ENCODE measurements at places on chromosomes 2 and 18.
A peak's percentile ranks its signal among the peaks of the same experiment; 100 is the strongest.

DNA sequence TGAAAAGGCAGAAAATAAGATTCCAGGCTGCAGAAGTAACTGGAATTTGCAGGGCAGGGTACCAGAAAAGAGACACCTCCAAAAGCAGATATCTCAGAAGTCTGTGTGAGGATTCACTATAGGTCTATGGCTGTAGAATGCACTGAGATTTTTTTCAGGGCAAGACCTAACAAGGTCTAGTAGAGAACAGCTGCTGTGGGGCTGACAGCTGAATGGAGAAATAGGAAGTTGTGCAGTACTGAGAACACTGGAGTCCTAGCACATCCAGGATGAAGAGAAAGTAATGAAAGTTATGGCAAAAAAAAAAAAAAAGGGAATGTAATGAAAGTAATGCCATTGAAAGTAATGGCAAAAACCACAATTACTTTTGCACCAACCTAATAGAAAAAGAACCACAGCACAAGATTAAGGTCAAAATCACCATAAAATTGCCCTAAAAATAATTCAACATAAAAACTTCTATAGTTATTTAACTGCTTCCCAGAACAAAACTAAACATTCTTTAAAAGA is 57.3 kb downstream of the CPO start:
- no peak for DNase-seq

DNA sequence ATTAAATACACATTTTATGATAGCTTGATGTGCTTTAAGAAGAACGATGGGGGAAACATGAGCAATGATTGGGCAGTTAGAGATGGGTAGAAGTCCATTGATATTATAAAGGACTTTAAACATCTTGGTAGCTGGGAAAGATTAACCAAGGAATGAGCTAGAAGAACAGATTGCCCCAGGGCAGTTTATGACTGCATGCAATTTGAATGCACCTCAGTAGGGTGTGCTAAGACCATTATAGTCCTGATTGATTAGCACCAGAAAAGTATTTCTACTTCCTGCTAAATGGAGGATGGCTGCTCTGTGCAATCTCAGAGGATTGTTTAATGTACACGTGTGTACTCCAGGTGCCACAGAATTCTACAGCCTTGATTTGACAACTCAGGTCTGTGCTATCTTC is 641.9 kb downstream of the CNTNAP5 start:
- DNase-seq: no peak

GRCh38 chr18:76565238-76566173 is 70.5 kb upstream of the ZNF516 start:
- DNase-seq: peak; percentile 93

- DNase-seq: no peak
Observed at GRCh38 chr2:187058198-187058597, 209.2 kb upstream of the ZSWIM2 start.

DNA sequence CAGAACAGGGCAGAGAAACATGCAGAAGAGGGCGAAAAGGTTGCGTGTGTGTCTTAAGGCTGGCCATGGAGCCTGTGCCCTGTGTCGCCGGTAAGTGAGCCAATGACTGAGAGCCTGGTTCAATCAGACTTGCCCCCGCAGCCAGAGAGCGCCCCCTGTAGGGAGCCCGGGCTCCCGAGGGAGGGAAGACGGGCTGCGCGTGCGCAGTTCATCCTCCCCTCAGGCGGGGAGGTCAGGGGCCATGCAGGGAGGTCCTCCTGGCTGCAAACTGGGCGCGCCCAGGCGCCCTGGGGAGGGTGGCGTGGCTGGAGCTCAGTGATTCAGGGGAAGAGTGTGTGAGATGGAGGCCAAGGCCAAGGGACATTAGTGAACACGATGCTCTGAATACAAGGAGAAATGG is 276.6 kb downstream of the PHLPP1 start:
- no peak for DNase-seq

DNA sequence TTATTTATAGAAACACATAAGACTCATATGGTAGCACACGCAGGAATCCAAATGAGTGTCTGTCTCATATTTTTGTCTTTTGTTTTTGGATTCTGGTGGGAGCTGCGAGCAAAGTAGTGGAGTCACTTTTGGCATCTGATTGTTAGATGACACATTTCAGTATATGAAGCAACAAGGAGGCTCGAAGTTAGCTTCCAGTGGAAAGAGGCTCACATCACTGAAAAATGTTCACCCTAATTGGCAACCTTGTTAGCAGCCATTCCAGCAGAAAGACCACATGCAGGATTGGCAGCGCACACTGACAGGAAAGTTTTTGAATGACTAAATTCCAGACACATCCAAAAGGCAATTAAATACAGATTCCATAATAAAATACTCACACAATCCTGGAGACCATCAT is 87.4 kb downstream of the MYT1L start:
- DNase-seq: no peak

DNA sequence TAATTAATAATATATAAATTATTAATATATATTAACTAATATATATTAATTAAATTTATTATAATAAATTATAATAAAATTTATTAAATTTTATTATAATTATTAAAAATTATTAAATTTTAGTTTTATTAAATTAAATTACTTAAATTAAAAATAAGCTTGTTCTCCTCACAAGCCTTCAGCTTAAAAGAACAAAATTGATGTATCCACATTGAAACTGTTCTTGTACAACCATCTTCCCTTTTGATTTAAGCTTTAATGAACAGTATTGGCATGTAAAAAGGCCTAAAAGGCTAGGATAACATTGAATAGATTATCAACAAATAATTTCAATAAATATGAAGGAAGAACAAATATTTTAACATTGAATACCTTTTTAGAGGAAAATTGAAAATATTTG is 62.4 kb upstream of the XIRP2 start:
- DNase-seq: no peak

DNA sequence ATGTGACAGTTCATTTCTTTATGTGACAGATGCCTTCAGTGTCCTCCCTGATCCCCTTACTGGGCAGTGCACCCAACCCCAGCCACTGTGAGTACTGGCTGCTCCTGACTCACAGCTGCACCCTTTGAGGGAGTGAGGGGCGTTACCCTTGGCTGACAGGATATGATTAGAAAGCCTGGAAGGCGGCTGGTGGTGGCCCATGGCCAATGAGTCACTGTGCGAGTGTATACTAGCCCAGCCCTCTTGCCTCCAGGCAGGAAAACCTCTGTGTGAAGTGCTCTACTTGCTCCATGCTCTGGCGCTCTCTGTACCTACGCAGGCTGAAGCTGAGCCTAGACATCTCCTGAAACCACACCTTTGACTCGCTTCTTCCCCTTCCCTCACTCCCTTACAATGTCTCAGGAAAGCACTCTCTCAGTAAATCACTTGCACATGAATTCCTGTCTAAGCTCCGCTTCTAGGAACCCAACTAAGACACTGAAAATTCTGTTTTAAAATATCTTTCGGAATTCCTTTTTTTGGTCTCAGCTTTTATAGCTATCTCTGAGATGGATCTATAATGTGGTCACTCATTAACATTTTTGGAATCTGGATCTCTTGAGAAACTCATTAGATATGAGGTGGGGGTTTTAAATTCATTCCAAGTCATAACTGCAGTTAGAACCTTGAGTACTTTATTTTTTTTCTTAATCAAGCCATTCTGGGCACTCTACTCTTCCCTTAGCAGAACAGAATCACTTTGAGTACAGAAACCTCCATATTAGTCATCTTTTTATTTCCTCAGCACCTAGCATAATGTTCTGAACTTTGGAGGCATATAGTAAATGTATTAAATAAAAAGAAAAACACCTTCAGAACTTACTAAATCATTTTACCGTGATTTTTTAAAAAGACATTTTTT is 25.3 kb upstream of the STAM2 start:
- DNase-seq: peak; percentile 97

DNA sequence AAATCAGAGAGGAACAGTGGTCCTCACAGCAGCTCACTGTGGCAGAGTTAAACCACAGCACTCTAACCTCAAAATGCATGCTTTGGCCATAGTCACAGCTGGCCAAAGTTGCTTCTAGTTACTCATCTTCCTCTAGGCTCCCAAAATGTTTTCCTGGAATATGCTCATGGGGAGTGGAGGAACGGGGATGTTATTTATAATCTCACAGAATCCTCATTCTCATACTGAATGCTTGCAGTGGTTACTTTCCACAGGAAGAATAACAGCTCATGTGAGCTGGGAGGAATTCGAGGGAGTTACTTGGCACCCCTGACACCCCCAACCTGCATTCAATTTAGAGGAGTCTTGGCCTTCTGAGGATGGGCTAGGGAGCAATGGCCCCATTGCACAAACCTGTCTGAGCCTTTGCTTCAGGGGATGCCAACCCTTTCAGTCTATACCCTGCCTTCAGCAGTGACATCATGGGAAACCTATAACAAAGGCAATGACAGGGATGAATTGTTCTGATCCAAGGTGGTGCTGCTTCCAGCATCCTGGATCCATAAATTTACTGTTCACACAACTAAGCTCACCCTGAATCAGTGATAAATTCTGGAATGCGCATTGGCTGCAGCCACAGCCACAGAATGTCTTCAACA is 22.4 kb upstream of the CCBE1 start:
- DNase-seq: no peak

GRCh38 chr2:168293766-168294165 is 46.4 kb upstream of the STK39 start:
- no peak for DNase-seq

DNA sequence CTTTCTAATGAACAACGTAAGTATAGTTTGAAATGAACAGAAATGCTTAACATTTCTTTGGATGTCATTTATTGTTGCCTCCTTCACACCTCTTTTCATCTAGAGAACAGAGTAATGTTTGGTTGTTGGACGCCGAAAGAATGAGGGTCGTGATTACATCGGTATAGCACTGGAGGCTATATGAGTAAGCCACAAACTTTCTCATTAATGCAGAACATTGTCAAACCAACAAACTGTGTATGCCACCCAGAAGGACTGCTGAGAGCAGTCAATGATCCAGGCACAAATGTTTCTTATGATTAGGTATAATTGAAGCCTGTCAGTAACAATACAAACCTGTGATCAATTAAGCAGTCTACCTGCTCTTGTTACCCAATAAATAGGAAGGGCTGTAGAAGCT is 1494.7 kb upstream of the NXPH2 start:
- peak; percentile 80 for DNase-seq

DNA sequence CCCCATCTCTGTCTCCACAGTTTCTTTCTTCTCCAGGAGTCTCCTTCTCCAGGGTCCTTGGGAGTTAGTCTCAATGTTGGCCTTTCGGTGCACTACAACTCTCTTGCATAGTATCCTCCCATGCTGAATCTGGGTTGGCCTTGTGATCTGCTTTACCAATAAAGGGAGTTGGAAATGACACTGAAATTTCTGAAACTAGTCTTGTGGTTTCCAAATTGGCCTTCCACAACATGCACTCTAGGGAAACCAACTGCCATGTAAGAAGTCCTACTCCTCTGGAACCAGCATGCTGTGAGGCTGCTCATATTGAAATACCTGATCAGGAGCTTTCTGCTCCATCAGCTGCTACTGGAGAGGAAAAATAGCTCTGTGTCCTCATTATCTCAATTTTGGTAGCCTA is 9.9 kb upstream of the ABHD3 start:
- DNase-seq: no peak

DNA sequence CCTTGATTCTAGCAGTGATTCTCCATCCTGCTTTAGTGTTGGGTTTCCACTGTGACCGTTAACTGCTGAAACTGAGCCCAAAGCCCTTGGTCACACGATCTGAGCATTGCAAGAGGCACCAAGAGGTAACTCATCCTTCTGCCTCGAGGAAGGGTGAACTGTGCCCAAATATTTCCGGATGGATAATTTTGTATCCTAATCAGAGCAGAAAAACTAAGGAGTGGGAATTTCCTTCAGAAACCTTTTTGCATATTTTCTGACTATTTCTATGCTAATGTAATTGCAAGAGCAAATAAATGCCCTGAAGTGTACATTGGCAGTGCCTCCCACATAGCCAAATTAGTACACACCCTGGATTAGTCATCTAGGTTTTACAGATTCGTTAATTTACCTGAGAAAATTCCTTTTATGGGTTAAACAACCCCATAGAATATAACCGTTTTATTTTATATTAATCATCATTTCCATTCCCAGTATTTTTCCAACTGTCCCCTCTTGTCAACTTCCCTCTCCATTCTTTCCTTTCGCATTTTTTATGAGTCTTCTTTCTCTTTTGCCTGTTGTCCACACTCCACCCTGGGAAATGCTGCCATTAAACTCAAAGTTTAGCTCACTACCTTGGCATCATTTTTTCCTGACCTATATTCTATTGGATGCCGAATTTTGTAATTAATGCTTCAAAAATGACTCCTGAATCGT is 31.7 kb upstream of the COBLL1 start:
- DNase-seq: peak; percentile 94

DNA sequence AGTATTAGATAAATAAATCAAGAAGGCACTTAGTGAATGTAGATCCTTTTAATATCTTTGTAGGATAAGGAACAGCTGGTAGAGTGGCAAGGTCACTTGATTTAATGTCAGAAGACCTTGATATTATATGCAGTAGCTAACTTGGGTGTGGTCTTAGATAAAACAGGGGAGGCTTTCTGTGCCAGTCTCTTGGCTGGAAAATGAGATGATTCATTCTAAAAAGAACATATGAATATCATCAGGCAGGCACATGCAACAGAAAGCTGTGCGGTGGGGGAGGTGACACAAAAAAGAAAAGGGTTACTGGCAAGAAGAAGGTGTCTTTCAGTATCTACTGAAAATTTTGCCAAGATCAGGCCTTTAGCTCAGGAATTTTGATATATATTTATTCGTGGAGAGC is 931.7 kb upstream of the CELF4 start:
- DNase-seq: no peak

- no peak for DNase-seq
Observed at GRCh38 chr2:3210257-3210656, 167.4 kb downstream of the EIPR1 start.

DNA sequence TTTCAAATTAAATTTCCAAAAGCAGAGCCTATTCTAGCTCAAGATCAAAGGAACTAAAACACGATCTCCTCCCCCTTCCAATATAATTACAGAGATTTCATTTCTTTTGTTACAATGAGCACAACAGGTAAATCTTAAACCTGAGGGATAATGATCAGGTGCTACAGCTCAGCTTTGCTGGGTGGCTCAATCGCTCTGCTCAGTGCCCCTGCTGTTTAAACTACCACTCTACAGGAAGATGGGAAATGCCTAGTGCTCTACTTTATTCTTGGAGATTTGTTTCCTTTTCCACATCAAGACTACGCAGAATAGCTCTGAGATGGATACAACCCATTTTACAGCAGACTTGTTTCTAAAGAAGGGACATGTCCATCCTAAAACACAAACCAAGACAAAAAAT is 162.3 kb downstream of the TCF4 start:
- DNase-seq: no peak

DNA sequence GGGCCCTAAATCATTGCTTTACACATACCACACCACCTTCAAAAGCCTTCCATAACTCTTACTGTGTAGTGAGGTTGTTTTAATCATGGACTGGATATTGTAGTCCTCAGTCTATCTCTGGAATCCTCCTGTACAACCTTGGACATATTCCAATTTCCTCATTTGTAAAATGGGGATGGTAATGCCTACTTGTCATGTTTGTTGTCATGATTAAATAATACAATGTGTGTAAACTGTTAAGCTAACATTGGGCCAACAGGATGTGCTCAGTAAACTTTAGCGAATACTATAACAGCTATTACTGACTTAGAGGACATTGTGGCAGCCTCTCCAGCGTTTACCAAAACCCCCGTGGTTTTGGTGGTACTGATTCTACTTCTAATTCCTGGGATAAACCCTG is 74.7 kb upstream of the PTPRM start:
- no peak for DNase-seq

GRCh38 chr2:24754985-24755705 is 38.0 kb downstream of the PTRHD1 start:
- no peak for DNase-seq

All from renal cortical epithelial cell (primary cell).